Right ventricle myocardium superior (tissue), 1 donor: ENCODE measurements at places on chromosomes 12 and 14. TPM values are rescaled to one million over a fixed set of nuclear protein-coding genes. Genes with fewer than 3 reads are reported as not detected.

- no peak for DNase-seq
These were observed 66.4 kb upstream of the SFSWAP start for GRCh38 chr12:131644481-131644880.

SLC16A7 gene
- total RNA-seq, result 108 TPM

HHIPL1 gene
- total RNA-seq, result 1.6 TPM

DNA sequence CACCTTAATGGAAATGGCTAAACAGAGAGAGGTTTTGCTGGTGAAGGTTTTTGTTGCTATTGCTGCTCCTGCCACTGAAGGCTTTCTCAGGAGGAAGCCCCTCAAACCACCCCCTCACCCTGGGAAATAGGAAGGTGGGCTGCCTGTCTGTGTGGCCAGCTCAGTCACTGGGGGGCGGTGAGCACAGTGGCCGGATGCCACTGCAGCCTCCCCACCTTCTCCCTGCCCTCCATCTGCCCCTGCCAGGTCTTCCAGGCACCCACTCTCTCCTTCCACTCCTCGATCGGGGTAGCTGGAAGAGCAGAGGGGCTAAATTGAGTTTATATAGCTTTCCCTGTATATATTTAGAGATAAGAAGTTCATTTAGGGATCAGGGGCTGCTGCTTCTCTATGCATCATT, 80.8 kb downstream of the PAPOLA start:
- no peak for DNase-seq

DNA sequence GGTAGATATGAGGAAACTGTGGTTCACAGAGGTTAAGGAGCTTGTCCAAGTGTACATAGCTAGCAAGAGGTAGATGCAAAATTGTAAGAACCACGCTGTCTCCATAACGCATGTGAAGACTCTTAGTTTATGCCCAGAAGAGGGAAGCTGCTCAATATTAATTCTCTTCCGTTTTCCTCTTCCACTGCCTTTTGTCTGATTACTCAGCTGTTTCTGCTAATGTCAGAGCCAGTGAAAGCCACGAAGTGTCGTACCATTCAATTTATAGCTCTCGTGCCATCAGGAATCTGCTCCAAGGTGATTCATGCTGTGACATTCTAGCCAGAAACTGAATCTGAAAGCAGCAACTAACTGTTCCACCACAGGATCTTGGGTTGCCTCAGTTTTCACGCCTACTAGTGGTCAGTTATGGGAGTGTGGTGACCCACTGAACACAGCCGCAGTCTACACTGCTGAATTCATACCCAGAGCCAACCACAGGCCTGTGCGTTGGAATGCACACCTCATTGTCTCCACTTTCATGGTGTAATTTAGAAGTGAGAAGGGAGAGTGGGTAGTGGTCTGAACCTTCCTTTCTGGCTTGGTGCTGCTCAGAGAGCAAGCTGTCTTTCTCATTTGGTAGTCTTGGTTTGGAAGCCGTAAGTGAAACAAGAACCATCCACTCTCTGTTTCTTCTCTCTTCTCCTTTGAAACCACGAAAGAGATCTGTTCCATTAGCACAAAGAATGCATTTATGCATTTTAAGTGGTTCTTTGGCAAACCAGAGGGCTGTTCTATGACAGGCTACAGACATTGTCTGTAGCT, 74.2 kb upstream of the NAP1L1 start:
- no peak for DNase-seq

RND1 gene
- 0.11 TPM for total RNA-seq

BRF1 gene
- total RNA-seq, result 17.5 TPM

PAH gene
- 0.51 TPM for total RNA-seq

GRCh38 chr12:106341086-106341877, 16.3 kb upstream of the POLR3B start:
- no peak for DNase-seq

SIRT4 gene
- 8.6 TPM for total RNA-seq

PAPLN gene
- total RNA-seq, result 2.5 TPM

- peak; percentile 82 for DNase-seq
These were observed 33.0 kb downstream of the BEGAIN start for GRCh38 chr14:100554082-100554677.

SSPN gene
- total RNA-seq, result 51.5 TPM

DNA sequence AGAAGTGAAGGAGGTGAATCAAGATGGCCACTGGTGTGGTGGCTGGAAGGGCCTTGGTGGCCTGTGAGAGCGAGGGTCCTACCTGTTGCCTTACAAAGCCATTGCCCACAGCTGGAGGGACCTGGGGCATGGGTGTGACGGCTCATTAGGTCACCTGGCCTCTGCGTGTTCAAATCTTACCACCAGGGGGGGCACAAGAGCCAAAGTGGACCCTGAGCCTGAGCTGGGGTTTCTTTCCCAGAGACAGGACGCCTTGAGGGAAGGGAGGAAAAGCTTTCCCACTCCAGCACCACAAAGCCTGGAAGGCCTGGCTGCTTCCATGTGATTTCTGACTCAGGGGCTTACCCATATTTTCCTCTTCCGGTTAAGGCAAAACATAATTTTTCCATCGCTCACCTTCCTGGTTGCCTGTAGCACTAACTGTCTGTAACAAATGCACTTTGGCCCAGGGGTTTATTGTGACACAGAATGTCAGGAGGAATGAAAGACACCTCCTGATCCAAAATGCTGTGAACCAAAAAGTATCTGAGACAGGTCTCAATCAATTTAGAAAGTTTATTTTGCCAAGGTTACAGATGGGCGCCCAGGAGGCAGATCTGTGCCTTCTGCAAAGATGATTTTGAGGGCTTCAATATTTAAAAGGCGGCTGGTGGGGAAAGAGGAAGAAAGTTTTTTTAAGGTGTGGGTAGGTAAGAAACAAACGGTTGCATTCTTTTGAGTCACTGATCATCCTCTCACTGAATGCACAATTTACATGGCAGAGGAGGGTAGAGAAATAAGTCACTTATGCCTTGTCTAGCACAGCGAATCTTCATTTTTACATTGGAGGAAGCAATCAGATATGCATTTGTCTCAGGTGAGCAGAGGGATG, 4.3 kb upstream of the CD9 start:
- DNase-seq, result peak; percentile 88

WBP11 gene
- total RNA-seq, result 45.7 TPM

DNA sequence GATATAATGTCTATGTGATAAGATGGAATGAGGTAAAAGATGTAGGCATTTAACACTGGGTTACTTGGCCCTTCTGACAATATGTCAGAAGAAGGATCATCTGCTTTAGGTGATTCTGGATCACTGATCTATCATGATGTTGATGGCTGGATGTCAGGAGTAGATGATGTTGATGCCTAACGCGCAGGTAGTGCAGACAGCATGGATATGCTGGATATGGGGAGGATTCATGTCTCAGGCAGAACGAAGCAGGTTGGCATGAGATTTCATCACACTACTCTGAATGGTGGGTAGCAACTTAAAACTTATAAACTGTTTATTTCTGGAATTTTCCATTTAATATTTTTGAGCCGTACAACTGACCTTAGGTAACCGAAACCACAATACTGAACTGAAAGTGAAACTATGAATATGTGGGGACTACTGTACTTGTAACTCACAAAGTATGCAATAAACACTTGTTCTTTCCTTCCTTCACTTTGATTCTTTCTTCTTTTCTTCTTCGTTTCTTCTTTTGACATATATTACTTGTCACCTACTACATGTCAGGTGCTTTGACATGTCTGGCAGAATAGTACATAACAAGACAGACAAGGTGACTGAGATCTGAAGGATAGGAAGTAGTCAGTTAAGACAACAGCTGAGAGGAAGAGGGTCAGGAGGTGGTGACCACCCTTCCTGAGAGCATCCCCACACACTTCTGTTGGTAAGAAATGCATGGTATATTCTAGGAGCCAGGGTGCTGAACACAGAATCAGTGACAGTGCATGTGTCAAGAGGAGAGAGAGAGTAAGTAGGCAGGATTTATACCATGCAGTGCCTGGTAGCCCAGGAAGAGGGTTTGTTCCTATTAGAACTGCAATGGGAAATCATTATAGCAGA, 238.8 kb downstream of the PPFIA2 start:
- DNase-seq, result no peak

- DNase-seq, result no peak
These were observed 808.7 kb downstream of the NRXN3 start for GRCh38 chr14:78978896-78979295.

DNA sequence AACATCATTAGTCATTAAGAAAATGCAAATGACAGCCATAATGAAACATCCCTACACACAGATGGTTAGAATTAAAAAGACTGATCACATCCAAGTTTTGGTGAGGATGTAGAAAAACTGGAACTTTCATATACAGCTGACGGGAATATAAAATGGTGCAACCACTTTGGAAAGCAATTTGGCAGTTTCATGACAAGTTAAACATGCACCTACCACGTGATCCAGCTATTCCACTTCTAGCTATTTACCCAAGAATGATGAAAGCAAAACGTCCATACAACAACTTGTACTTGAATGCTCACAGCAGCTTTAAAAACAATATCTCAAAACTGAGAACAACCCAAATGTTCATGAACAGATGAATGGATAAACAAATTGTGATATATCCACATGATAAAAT, 77.9 kb upstream of the AVPR1A start:
- DNase-seq, result no peak

SALL2 gene
- 3.1 TPM for total RNA-seq

NKX2-1 gene
- not detected for total RNA-seq

- DNase-seq, result no peak
These were observed 12.8 kb downstream of the EPYC start for GRCh38 chr12:90991952-90992465.

MLF2 gene
- total RNA-seq, result 153 TPM

TBX5 gene
- total RNA-seq, result 66.6 TPM

- no peak for DNase-seq
These were observed 818 bp downstream of the VPS33A start for GRCh38 chr12:122265476-122265875.

DNA sequence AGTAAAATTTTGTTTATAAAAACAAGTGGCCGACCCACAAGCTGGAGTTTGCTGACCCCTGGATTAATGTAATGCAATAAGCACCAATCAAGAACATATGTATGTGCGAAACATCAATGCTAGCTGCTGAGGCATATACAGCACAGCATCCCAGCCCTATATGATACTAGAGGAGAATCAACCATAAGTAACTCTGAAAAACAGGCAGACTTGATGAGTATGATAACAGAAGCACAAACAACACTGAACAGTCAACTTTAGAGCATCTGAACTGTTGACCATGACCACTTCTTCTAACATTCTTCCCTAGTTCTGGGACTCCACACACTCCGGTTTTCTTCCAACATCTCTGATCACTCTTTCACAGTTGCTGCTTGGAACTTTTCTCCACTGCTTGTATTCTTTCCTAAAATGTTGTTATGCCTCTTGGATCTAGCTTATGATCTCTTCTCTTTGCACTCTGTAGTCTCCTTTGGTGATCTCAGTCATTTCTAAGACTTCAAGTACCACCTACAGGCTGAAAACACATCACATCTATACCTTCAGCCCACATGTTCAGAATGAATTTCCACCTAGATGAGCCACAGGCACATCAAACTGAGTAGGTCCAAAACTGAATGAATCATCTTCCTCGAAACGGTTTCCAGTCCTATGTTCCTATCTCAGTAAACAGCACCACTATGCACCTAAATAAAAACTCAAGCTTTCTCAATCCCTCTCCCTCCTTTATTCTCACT, 57.2 kb downstream of the STXBP6 start:
- no peak for DNase-seq

GRCh38 chr12:131869871-131870418, 24.5 kb upstream of the ULK1 start:
- peak; percentile 26 for DNase-seq

AQP6 gene
- total RNA-seq, result not detected

DNA sequence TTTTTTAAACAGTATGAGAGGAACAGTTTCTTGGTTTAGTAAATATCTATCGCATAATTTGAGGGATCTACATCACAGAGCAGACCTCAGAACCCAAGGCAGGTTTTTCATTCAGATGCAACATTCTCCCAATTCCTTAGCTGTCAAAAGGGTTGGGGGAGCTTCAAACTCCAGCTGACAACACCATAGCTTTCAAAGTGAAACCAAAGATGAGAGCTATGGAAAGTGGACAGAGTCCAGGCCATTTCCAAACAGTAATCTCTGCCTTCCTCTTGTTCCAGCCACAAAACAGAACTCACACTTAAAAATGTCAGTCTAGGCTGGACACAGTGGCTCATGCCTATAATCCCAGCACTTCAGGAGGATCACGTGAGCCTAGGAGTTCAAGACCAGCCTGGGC, 87.8 kb downstream of the SPRING1 start:
- DNase-seq, result no peak

KRT82 gene
- not detected for total RNA-seq

GRCh38 chr14:100135073-100135472, 24.4 kb downstream of the DEGS2 start:
- no peak for DNase-seq

DNA sequence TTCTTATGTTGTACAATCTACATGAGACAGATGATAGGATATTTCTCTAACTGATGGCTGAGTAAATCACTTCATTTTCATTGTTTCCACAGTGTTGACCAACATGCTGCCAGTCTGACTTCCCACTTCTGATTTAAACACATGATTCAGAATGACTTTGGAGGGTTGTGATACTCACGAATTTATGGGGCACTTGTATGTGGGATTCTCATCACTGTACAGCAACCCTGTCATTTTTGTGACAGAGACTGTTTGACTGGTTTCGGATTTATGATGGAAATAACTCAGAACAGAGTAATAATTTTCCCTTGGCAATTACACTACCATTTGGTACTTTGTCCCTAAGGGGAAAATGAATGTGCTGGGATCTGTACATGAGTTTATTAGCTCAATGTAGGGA, 333.8 kb downstream of the TRHDE start:
- DNase-seq, result no peak

GRCh38 chr12:47814539-47815170, 5.0 kb downstream of the HDAC7 start:
- peak; percentile 42 for DNase-seq

- DNase-seq, result no peak
These were observed 23.2 kb upstream of the LYZ start for GRCh38 chr12:69324797-69325466.

DNA sequence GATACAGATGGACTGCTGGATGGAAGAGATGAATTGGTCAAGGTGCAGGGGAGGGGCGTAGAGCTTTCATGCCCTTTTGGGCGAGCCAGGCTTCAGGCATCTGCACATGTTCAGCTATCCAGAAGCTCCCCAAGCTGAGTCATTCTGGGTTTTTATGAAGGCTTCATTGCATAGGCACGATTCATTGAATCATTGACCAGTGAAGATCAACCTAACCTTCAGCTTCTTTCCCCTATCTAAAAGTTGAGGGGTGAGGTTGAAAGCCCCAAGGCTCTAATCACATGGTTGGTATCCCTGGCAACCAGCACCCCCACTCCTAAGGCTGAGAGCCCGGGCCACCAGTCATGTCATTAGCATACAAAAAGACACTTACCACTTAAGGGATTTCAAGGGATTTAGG, 36.3 kb downstream of the RPS29 start:
- DNase-seq, result no peak

KLRF1 gene
- total RNA-seq, result 0.30 TPM

C12orf43 gene
- total RNA-seq, result 7.2 TPM

- no peak for DNase-seq
These were observed 254.0 kb upstream of the USP15 start for GRCh38 chr12:62006076-62006732.

DNA sequence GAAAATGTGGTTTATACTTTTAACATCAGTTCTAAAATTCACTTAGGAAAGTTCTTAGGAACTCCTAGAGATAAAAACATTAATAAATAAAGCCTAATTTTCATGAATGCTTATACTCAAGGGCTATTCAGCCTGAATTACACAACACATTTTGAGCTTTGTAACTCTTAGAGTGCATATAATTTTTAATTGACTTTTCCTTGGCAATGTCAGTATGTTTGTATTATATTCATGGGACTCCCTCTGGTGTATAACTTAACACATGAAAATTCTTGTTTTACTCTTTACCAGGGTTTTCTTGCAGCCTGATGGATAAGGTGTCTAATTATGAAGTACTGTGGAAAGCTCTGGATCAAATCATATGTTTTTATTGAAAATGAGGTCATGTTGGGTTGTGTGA, 150.6 kb upstream of the HMGA2 start:
- DNase-seq, result no peak

SOX5 gene
- total RNA-seq, result 2.2 TPM
